H9 (cell line): ENCODE measurements at places on chromosomes 1 and 21. TPM values are rescaled to one million over a fixed set of nuclear protein-coding genes. Genes with fewer than 3 reads are reported as not detected.

- no peak for DNase-seq
- H3K27ac ChIP-seq, result no peak overlapping the region
- no peak overlapping the region for H3K4me3 ChIP-seq
- H3K27me3 ChIP-seq, result no peaks in the 10 kb centered on the region
- H3K36me3 ChIP-seq, result peaks cover 11% of the 10 kb centered on the region; the same call in 2 of the 3 replicates
These were observed 34.1 kb upstream of the SCCPDH start for GRCh38 chr1:246690100-246690499.

Gene SLC22A15
- total RNA-seq, result 3.2 and 3.5 TPM in 2 replicates

Gene BNIPL
- total RNA-seq, result 1.2 and 1.5 TPM in 2 replicates

- H3K27me3 ChIP-seq, result no peaks in the 10 kb centered on the region
- no peak for DNase-seq
- no peak overlapping the region for H3K27ac ChIP-seq
- H3K36me3 ChIP-seq, result no peaks in the 10 kb centered on the region
- H3K4me3 ChIP-seq, result no peak overlapping the region
These were observed 19.6 kb upstream of the SPOCD1 start for GRCh38 chr1:31835415-31835814.

DNA sequence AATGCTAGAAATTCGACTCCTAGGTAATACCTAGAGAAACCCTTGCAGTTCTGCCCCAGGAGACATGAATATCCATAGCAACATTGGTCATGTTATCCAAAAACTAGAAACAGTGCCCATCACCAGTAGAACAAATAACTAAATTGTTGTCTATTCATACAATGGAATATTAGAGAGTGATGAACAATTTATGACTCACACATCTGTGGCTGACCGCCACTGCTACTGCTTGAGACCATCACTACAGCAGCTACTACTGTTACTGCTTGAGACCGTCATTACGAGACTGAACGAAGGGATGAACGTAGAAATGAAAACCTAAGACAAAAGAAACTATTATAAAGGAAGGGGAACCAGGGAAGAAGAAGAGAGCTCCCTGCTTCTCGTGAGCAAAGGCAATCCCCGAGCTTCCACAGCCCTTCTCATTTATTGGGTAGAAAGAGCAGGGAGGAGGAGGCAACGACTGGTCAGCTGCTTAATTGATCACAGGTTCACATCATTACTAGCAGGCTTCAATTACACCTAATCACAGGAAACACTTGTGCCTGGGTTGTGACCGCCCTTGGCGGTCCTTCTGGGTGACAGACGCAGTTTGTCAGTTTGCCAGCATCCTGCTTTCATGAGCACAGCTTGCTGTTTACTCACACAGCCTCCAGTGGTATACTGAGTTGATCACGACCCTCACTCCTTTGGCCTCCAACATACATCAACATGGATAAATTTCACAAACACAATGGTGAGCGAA lies 14.1 kb upstream of the PADI4 start:
- no peaks in the 10 kb centered on the region for H3K27me3 ChIP-seq
- H3K27ac ChIP-seq, result no peak overlapping the region
- H3K4me1 ChIP-seq, result no peaks in the 10 kb centered on the region

- no peaks in the 10 kb centered on the region for H3K36me3 ChIP-seq
- H3K27ac ChIP-seq, result no peak overlapping the region
- H3K4me1 ChIP-seq, result no peaks in the 10 kb centered on the region
- no peak overlapping the region for H3K4me3 ChIP-seq
- no peaks in the 10 kb centered on the region for H3K27me3 ChIP-seq
These were observed 17.2 kb downstream of the SPOCD1 start for GRCh38 chr1:31798433-31799195.

GRCh38 chr1:18540136-18540765 lies 59.5 kb downstream of the KLHDC7A start:
- no peak overlapping the region for H3K4me3 ChIP-seq
- H3K4me1 ChIP-seq, result peaks cover 5% of the 10 kb centered on the region; the same call in 1 of the 2 replicates
- no peaks in the 10 kb centered on the region for H3K36me3 ChIP-seq
- no peaks in the 10 kb centered on the region for H3K27me3 ChIP-seq

DNA sequence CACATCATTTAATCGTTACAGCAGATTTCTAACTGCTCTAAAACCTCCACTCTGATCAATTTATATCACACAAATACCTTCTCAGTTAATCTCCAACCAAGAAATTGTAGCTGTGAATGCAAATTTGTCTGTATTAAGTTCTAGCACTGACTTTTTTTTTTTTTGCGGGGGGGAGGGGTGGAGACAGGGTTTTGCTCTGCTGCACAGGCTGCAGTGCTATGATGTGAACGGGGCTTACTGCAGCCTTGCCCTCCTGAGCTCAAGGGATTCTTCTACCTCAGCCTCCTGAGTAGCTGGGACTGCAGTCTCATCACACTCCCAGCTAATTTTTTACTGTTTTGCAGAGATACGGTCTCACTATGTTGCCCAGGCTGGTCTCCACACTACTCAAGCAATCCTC lies 163.6 kb downstream of the RERE start:
- H3K4me3 ChIP-seq, result no peak overlapping the region
- H3K27me3 ChIP-seq, result no peaks in the 10 kb centered on the region
- H3K36me3 ChIP-seq, result peaks cover 41% of the 10 kb centered on the region

Gene RBM11
- 1.7 and 2.8 TPM in 2 replicates for total RNA-seq

- H3K27ac ChIP-seq, result no peak overlapping the region
- H3K4me3 ChIP-seq, result no peak overlapping the region
- H3K36me3 ChIP-seq, result no peaks in the 10 kb centered on the region
- peaks cover 14% of the 10 kb centered on the region; the same call in 1 of the 2 replicates for H3K4me1 ChIP-seq
- no peak for DNase-seq
These were observed 184.7 kb upstream of the SGIP1 start for GRCh38 chr1:66349242-66349641.

DNA sequence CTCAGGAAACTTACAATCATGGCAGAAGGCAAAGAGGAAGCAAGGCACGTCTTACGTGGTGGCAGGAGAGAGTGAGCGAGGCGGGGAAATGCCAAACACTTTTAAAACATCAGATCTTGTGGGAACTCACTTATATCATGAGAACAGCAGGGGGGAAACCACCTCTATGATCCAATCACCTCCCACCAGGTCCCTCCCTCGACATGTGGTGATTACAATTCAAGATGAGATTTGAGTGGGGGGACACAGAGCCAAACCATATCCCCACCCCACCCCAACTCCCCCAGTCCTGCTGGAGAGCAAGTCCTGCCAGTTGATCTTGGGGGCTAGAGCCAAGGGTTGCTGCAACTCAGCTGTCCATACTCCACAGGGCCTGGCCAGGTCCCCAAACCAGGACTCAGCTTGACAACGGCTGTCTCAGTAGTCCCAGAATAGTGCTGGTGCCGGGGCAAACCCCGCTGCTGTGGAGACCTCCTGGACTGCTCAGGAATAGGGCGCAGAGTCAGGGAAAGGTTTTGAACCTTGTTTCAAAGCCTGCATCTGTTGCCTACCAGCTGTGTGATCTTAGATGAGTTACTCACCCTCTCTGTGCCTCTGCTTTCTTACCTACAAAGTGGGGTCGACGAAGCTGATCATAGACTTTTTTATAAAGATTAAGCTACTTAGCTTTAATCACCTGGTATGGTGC lies 79.5 kb downstream of the STUM start:
- DNase-seq, result no peak
- H3K4me3 ChIP-seq, result no peak overlapping the region
- peaks cover 8% of the 10 kb centered on the region; the same call in 1 of the 2 replicates for H3K27me3 ChIP-seq

Gene SELL
- not detected in 2 replicates for total RNA-seq

DNA sequence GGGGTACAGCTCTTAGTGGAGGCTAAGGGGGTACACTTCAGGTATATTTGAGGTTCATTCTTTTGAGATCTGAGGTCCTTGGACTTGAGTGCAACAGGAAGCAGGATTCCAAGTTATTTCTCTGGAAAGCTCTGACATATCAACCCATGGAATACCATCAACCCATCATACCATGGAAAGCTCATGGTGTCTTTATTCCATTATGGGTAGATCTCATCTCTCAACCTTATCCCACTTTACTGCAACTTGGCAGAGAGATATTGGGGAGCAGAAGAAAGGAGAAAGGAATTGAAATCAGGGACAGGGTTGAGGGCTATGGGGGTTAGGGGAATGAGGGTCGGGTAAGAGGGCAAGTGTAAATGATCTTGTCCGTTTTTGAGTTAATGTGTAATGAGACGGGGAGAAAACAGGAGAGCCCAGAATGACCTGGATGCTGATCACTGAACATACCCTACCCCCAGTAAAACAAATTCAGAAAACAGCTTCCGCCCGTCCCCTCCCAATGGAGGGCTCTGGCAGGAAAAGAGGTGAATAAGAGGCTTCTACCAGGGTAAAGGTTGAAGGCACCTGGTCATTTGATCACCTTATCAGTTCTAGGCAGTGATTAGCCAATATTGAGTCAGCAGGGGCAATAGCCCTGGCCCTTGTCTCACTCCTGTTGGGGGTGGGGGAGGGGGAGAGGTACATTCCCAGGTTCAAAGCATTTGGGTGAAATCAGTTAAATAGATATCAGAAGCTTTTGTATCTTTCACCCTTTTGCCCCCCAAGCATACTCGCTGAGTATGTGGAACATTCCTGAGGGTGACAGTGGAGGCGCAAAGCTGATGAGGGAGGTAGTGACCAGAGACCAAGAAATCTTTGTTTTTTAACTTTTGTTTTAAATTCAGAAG lies 622 bp upstream of the APOA2 start:
- peaks cover 8% of the 10 kb centered on the region; the same call in 1 of the 2 replicates for H3K4me1 ChIP-seq
- H3K4me3 ChIP-seq, result no peak overlapping the region
- peaks cover 7% of the 10 kb centered on the region; the same call in 2 of the 3 replicates for H3K36me3 ChIP-seq
- H3K27me3 ChIP-seq, result no peaks in the 10 kb centered on the region
- no peak for DNase-seq

DNA sequence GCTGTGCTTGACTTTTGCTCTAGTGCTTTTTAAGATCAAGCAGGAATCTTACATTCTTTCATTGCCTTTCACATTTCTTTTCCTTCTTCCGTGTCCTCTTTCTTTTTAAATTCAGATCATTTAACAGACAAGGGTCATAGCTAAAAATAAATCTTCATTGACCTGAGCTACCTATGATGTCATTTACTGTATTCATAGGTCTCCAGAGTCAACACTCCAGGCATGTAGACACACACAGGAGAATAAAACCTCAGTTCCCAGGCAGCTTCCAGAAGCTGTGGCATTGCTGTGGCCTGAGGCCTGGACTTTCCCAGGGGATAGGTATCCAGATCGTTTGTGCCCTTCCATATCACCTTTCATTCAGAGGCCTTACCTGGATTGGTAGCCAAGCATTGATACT lies 38.5 kb upstream of the ENAH start:
- H3K36me3 ChIP-seq, result peaks cover 4% of the 10 kb centered on the region; the same call in 1 of the 3 replicates
- H3K27ac ChIP-seq, result no peak overlapping the region
- H3K4me1 ChIP-seq, result no peaks in the 10 kb centered on the region
- no peak overlapping the region for H3K4me3 ChIP-seq

Gene OR2L5
- total RNA-seq, result not detected in 2 replicates

- H3K27me3 ChIP-seq, result no peaks in the 10 kb centered on the region
- no peak overlapping the region for H3K27ac ChIP-seq
These were observed 10.7 kb upstream of the IFNAR1 start for GRCh38 chr21:33314111-33314510.

- H3K4me1 ChIP-seq, result peaks cover 7% of the 10 kb centered on the region; the same call in 1 of the 2 replicates
- no peak overlapping the region for H3K27ac ChIP-seq
- no peaks in the 10 kb centered on the region for H3K27me3 ChIP-seq
- H3K4me3 ChIP-seq, result no peak overlapping the region
- H3K36me3 ChIP-seq, result no peaks in the 10 kb centered on the region
These were observed 42.9 kb downstream of the CAPZB start for GRCh38 chr1:19442154-19443096.
